Endothelial cell (in vitro differentiated cells): ENCODE measurements at places on chromosomes 7 and 10.

DNA sequence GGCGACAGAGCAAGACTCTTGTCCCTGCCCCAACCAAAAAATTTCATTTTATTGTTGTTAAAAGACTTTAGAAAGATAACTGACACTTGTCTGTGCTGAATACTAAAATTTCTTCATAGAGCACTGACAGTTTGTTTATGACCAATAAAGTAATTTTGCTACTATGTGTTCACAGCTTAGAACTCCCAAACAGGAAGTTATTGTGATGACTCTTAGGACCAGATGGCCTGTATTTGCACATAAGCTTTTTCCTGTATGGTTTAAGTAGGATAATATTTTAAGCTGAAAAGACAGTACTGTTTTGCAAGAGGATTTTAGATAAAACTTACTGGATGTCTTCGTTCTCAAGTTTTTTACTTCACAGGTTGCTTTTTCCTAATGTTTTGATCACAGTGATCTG is 80.7 kb downstream of the MMRN2 start:
- no peak for DNase-seq

- DNase-seq: no peak
Measured at GRCh38 chr10:17578603-17579002, 38.6 kb downstream of the HACD1 start.

GRCh38 chr10:109769966-109770365 is 153.3 kb downstream of the XPNPEP1 start:
- DNase-seq: no peak

GRCh38 chr10:20892796-20893195 is 4.3 kb downstream of the NEBL start:
- no peak for DNase-seq
